ENCODE measurements at places on chromosomes 4 and X.

GRCh38 chr4:66872661-66873060 lies 672.6 kb downstream of the CENPC start:
- no peak for DNase-seq

- no peak for DNase-seq
These were observed 2.0 kb upstream of the ARX start for GRCh38 chrX:25017667-25018247.

DNA sequence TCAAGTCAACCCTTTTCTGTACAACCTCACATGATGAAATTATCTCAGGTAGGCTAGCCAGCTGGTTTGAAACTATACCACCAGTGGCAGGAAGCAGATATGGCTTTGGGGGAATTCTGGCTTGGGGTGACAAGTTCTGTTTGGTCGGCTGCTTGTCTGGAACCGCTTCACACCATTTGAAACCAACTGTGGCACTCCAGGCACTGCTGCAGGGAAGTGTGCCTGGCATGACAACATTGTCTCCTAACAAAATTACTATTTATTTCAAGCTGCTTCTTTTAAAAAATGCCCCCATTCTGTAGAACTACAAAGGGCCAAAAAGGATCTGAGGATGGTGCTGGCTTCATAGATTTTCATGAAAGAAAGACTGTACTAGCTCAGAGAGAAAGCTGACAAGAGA lies 37.1 kb upstream of the GPM6B start:
- DNase-seq: no peak

DNA sequence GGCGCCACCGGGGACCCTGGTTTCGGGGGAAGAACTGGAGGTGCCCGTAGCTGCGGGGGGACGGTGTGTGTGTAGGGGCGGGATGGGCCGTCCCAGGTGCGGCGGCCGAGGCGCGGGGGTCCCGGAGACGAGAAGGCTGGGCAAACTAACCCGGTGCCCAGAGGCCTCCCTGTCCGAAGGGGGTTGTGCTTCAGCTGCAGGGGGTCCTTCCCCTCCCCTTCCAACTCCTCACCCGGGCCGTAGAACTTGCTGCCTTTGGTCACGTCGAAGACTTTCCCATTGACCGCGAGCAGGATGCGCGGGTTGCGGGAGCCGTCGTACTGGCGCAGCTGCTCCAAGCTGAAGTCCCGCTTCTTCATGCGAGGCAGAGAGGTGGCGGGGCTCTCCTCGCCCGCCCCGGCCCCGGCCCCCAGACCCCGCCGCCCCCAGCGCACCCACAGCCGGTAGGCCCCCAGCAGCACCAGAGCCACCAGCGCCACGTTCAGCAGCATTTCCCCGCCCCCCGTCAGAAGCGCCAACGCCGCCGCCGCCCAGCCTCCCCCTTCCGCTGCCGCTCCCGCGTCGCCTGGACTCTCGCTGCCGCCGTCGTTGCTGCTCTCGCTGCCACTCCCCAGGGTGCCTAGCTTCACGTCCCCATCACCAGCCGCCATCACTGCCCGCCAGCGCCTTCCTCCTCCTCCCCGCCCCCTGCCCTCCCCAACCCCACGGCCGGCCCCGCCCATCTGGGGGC lies at the start of gene PGRMC2:
Gene PGRMC2, minus strand, starts transcription at position 673 of the 730 bp plus-strand sequence. Its CDS starts 23 bp downstream, at position 650.
- DNase-seq: no peak

DNA sequence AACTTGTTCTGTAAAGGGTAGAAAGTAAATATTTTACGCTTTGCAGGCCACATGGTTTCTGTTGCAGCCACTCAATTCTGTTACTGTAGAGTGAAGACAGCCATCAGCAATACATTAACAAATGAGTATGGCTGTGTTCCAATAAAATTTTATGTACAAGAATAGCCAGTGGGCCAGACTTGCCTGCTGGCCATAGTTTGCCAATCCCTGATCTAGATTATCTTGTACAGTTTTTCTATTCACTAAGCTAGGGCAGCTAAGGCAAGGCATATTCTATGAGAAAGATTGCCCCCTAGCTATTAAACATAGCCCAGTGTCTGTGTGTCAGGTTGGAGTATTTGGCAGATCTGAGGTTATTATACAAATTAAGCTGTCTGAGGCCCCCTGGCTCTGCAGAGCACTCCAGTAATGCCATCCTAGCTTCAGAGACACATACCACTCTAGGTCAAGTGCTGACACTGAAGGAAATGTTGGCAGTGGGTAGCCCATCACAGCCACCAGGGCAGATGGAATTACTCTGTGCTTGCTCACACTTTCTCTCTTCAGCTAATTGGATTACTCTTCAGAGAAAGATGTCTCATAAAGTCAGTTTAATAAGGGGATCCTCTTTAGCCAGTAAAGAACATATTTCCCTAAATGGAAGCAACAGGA lies 40.7 kb downstream of the MTTP start:
- no peak for DNase-seq

DNA sequence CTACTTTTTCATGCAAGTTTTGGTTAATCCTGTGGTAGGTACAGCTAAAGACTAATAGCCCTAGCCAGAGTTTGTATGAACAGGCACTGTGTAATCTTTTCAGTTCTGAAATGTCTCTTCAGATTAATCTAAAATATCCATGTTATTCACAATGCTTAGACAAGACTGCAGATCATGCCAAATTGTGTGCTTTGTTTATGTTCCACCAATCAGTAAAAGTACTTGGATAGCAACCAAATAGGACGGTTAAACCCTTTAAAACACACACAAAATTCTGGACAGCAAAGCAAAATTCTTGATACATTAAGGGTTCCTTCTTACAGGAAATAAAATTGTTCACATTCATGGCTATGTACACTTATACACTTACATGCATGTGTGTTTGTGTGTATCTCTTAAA lies 139.1 kb downstream of the KLHL13 start:
- DNase-seq: no peak

- no peak for DNase-seq
These were observed 343.7 kb downstream of the GRIA2 start for GRCh38 chr4:157564218-157564617.

- DNase-seq: no peak
These were observed 23.5 kb downstream of the TXK start for GRCh38 chr4:48110452-48110978.

- no peak for DNase-seq
These were observed 3.7 kb upstream of the MAEA start for GRCh38 chr4:1285790-1286553.

- no peak for DNase-seq
These were observed 19.7 kb downstream of the ZFX start for GRCh38 chrX:24169211-24169610.

GRCh38 chr4:31655328-31655727 lies 935.2 kb downstream of the PCDH7 start:
- DNase-seq: no peak

DNA sequence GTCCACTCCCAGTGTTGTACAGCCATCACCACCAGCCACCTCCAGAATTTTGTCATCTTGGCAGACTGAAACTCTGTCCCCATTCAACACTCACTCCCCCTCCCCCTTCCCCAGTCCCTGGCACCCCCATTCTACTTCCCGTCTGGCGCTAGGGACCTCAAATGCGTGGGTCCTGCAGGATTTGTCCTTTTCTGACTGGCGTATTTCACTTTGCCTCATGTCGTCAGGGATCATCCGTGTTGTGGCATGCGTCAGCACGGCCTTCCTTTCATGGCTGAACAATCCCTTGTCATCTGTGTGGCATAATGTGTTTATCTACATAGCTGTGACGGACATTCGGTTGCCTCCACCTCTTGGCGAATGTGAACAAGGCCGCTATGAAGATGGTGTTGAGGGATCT lies 5.5 kb downstream of the TADA2B start:
- DNase-seq: no peak
